ENCODE measurements at places on chromosomes 2 and 18. TPM values are rescaled to one million over a fixed set of nuclear protein-coding genes. Genes with fewer than 3 reads are reported as not detected.
A peak's percentile ranks its signal among the peaks of the same experiment; 100 is the strongest.

DNA sequence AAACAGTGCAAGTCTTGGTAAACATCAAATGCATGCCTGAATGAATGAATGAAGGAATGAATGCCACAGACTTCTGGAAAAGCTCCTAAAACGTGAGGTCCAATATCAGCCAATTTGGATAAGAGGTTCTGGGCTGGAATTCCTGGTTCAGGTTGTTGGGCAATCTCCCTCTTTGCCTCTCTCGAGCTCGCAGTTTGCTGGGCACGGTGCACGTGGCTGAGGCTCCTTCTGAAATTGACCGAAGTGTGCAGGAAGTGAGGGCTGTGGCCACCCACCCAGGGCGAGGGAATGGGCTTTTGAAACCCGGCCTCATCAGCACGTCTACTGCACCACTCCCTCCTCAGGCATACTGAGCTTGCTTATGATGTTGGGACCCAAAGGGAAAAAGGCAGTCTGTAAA, 288.8 kb upstream of the HS6ST1 start:
- DNase-seq, result peak; percentile 77

DNA sequence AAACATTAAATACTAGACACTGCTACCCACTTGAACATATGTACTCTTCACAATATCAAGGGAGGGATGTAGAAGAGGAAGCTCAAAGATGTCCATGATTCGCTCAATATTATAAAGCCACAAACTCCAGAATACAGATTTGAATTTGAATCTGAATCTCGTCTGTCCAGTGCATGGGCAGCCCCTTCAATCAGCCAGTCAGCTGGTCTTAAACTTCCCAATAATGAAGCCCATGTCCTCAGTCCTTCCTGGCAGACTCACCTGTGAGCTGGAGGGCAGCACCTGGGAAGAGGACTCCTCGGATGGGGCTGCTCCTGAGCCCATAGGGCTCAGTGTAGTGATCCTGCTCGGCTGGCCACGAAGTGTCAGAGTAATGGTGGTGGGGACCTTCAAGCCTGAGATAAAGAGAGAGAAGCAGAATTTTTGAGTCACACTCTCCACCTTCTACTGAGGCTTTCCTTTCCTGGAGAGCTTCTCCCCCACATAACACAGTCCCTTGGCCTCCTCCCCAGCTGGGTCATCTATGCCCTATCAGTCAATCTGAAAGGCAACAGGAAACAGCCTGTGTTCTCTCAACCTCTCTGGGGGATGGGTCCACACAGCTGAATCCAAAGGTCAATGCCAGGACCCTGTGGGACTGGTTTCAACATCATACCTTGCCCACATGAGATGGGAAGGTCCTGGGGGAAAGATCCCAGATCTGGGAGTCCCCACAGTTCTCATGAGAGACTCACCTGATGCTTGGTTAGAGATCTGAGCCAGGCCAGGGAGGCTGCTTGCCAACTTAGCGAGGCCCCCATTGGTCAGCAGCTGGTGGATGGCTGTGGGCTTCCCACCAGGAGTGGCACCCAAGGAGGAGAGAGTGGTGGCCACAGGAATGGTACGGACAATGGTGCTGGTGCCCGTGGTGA, 36.5 kb downstream of the KANSL3 start:
- DNase-seq, result no peak

- DNase-seq, result peak; percentile 55
Measured at GRCh38 chr2:11104794-11105660, 50.2 kb upstream of the SLC66A3 start.

- DNase-seq, result peak; percentile 49
Measured at GRCh38 chr2:233442028-233442310, 87.7 kb downstream of the DGKD start.

The GCKR gene
- 4.2 TPM for total RNA-seq

The OTX1 gene
- total RNA-seq, result not detected

GRCh38 chr2:62570861-62571698, 65.1 kb upstream of the TMEM17 start:
- DNase-seq, result no peak

GRCh38 chr2:206521115-206521514, 77.8 kb downstream of the ADAM23 start:
- no peak for DNase-seq

The TRIP12 gene
- total RNA-seq, result 259 TPM

- no peak for DNase-seq
Measured at GRCh38 chr18:6328621-6329010, 86.1 kb downstream of the L3MBTL4 start.

DNA sequence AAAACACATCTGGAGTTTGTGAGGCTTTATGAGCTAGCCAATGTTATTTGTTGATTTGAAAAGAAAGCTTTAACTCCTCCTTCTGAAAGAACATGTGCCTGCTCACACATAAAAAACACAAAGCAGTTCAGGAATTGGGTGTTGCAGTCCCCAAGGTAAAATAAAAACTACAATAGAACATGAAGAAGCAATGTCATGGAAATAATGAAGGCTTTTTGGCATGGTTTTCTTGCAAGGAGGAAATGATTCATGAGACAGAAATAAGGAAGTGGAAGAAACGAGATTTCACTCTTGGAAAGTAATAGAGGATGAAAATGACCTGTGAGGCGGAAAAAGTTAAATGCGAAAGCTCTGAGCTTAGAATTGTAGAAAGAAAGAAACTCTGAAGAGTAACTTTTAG, 81.1 kb downstream of the TRIB2 start:
- no peak for DNase-seq

The TCF7L1 gene
- 27.8 TPM for total RNA-seq

The SLC35F6 gene
- total RNA-seq, result 65.5 TPM

DNA sequence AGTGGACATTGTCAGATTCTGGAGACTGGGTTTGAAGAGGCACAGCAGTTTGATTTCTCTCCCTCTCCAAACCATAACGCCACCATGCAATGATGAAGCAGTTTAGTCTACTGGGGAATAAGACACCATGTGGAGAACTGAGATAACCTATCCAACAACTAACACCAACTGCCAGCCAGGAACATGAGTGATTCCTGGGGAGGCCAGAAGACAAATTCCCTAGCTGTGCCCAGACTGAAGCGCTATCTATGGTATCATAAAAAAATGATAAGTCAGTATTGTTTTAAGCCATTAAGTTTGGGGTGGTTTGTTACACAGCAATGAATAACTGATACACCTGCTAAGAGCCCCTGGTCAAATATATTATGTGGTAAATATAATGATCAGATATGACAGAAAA, 129.3 kb downstream of the EXOC6B start:
- DNase-seq, result no peak

DNA sequence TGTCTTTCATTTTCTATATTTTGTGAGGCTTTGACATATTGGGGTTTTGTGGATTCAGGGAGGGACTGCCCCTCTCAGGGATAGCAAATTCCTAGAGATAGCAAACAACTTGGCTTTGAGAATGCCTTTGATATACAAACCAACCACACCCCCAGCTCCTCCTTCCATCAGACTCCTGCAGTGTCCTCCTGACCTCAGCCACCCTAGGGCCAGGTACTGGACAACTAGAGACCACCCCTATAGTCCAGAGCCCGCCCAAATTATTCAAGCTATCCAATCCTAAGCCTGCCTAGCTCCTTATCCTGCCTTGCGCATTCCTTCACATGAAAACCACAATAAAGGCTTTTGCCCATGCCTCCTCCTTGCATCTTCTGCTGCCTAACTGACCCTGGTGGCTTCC, 22.9 kb upstream of the STAM2 start:
- no peak for DNase-seq

The TUBB8B gene
- total RNA-seq, result not detected

The ZNF396 gene
- 1.7 TPM for total RNA-seq

The PSD4 gene
- 13.2 TPM for total RNA-seq

DNA sequence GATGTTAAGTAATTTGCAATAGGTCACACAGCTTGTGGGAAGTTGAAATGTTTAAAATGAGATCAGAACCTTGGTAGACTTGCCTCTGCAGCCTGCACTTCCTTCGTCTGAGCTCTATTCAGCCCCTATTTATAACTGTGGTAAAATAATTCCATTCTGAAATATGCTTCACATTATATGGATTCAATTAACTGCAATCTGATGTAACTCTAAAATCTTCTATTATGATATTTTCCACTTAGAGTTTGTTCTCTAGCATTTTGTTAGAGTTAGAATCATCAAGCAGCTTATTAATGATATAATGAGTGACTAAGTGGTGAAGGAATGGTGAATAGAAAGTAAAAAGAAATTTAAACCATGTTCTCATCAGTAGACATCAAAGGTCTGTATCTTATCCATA, 139.6 kb upstream of the ARHGAP28 start:
- DNase-seq, result no peak

DNA sequence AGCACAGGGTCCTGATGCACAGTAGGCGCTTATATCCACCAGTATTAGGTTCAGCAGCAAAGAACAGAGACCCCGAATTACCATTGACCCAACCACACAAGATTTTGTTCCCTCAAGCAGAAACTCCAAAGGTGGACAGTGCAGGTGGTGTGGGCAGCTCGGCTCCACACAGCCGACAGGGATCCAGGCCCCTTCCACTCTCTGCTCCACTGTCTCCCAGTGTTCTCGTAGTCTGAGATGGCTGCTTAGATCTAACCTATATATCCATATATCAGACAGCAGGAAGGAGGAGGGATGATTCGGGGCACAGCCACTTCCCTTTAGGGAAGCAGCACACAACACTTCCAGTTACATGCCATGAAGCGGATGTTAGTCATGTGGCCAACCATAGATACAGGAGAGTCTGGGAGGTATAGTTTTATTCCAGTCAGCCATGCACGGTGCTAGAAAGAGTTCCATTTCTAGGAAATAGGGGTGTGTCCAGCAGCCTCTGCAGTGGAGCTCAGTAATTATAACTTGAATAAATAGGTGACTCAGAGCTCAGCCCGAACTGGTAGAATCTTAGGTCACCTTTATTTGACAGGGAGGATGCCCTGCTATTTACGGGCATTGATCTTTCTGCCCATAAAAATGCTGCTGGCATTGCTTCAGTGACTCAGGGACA, 158.9 kb downstream of the TWIST2 start:
- DNase-seq, result no peak

DNA sequence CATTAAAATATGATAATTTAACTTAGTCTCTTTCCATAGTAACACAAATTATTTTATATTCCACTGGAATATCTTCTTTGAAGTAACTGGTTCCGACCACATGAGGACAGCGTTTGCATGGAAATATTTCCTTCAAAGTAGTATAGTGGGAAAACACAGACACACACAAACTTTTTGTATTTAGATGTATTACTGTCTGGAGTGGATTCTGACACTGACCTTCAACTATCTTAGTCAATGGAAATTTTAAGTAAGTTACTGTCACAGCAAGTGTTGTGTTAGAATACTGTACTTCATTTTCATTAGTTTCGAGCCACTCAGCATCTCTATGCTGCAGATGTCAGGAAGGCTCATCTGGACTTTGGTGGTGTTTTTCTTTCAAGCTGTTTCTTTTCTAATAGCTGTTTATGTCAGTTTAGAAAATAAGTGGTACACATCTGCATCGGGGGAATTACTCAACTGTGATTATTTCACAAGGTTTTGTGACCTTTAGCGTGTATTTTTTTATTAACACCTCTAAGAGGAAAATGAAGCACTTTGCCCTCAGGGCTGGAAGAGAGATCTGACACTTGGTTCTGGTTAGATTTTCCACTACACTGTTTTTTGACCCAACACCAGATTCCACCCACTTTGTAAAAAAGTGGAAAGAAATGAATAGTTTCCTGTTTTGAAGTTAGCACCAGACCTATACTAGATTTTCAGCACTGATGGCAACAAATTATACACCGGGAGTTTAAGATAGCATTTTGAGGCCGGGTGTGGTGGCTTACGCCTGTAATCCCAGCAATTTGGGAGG, 18.9 kb upstream of the THOC1 start:
- DNase-seq, result no peak

- DNase-seq, result no peak
Measured at GRCh38 chr2:201904538-201905420, 98.4 kb downstream of the CDK15 start.

DNA sequence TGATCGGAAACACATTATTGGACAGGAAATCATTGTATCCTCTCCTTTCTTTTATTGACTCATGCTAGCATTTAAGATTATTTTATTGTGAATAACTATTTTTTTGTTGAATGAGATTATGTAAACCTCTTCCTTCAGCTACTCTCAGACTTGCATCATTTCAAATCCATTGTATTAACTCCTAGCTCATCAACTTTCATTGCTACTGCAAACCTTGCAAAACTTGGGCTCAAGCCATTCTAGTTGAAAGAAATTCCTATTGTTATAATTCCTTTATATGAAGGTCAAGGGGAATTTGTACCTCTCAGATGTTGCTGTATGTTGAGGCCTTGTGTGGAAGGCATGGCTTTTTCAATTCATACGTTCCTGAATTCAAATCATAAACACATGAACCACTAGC, 1764.6 kb downstream of the SUCLG1 start:
- no peak for DNase-seq

DNA sequence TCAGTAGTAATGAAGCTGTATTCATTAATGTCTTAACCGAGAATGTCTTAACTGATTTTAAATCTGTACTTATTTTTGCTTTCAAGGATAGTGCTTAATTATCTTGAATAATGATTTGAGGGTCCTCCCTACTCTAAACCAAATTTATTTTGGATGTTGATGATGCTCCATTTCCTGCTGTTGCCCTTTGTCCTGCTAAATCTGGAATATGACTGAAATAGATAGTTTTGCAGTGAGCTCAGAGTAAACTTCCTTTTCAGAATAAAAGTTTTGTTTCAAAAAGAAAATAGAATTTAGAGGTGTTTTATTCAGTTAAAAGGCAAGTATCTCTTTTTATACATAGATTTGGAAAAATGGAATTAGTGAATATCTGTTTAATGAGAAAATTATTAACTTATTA, 8.1 kb downstream of the NBEAL1 start:
- DNase-seq, result no peak

DNA sequence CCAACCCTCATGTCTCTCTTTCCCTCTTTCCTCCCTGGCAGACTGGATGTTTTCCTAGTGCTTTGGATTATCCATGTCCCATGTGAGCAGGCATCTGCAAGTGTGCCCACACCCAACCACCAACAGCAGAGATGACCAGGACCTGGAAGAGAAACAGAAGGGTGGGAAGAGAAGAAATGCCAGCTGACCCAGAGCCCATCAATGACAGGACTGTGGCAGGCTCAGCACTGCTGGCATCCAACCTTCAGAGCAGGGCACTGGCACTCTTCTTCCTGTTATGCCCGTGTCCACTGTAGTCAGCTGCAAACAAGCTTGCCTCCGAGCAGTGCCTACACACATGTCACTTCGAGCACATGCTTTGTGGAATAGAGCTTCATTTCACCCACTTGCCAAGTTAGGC, 121.1 kb downstream of the TANC1 start:
- DNase-seq, result no peak

- DNase-seq, result no peak
Measured at GRCh38 chr2:183029219-183029618, 9.0 kb downstream of the NCKAP1 start.

DNA sequence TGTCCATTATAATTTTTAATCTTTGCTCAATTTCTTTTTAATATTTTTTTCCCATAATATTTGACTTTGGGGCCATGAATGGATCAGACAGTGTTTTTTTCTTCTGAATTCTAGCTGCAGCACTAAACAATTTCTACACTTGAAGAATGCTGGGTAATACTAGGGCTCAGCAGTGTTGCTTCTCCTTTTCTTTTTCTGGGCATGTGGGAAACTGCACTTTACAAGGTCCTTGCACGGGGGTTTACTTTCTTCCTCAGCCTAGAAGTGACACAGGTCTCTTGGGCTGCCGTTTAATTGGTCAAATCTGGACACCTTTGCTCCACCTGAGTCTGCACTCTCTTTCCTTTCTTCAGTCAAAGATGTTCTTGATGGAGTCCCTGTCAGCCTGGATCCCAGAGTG, 135.4 kb upstream of the APCDD1 start:
- no peak for DNase-seq

Measured in mesenteric fat pad (tissue), 1 donor.